ENCODE measurements at places on chromosomes 13 and 19. TPM values are rescaled to one million over a fixed set of nuclear protein-coding genes. Genes with fewer than 3 reads are reported as not detected.

Gene CCDC8
- 27.5 TPM for total RNA-seq

Gene PABPC3
- 0.26 TPM for total RNA-seq

Gene CEACAM5
- not detected for total RNA-seq

Gene ITPKC
- total RNA-seq, result 11.8 TPM
